ENCODE measurements at places on chromosomes 12 and 14.
A peak's percentile ranks its signal among the peaks of the same experiment; 100 is the strongest.

GRCh38 chr14:104287301-104288009, 149.1 kb downstream of the KIF26A start:
- no peak for DNase-seq

GRCh38 chr12:82781309-82781997, 94.7 kb downstream of the TMTC2 start:
- DNase-seq, result no peak

DNA sequence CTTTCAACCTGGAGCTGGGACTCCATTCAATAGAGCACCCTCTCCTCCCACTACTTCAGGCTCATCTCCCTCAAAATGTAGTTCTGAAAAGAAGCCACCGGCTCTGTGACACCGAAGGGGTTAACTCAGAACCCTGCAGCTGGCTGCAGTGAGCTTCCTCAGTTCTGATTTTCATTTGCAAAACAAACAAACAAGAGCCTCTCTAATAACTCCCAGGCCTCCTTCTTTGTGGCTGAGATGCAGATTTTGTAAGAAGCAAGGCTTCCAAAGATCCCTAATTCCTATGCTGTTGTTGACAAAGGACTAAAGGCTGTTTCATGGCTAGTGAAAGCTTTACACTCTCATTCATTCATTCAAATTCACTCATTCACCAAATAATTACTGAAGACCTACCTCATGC, 333.4 kb upstream of the TBX3 start:
- no peak for DNase-seq

- no peak for DNase-seq
These were observed 403.1 kb downstream of the C12orf75 start for GRCh38 chr12:105733579-105733978.

DNA sequence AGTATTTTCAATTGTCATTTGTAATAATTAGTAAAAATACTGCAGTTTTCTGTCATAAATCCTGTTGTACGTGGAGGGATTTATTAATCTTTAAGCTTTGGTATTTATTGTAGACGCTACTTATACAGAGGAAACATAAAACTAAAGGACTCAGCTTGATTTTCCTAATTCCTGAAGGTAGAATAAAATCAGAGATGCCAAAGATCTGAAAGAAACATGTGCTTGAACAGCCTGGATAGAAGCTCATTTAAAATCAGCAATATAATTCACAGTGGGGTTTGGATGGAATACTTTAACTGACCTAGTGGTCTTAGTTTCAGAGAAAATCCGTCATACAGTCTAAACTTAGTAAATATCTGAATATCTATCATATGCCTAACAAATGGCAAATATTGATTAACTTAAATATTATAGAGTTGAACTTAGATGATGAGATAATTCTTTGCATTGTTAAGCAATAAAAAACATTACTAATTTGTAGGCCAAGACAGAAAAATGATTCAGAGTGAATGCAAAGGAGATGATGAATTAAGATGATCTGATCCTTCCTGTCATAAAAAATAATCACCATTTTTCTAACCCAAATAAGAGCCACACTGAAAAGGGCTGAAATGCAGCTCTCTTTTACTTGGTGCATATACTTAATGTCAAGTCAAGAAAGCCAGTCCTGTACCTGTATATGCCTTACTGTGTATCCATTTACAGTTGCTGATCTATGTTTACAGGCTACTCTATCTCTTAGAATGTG, 397.1 kb upstream of the DCN start:
- no peak for DNase-seq

GRCh38 chr14:74905595-74906142, 17.4 kb downstream of the RPS6KL1 start:
- DNase-seq, result peak; percentile 72

DNA sequence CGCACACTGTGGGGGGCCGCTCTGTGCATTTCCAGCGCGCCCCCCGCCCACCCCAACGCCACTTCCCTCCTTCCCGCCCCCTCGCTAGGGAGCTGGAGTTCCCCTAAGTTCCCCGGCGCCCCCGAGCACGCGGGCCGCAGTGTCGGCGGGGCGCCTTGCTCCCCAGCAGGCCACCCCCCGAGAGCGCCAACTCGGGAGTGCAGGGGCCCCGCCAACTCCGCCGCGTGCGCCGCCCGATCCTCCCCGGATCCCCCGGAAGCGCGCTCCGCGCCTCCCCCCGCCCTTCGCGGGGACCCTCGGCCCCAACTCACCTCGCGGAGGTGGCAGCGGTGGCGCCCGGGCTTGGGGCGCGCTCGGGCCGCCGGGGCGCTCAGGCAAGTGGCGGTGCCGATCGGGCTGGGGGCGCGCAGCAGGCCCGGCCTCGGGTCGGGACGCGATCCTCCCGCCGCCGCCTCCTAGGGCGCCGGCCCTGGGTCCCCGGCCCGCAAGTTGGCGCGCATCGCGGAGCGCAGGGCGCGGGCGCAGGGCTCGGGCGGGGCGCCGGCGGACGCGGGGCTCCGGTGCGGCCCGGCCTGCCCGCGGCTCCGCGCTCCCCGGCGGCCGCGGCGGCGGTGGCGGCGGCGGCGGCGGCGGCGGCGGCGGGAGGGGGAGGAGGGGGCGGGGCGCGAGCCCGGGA, at the start of gene NCOR2:
Gene NCOR2 (minus strand): TSS at position 616 of the 676 bp plus-strand sequence. CDS start 72,361 bp downstream, outside the sequence.
- peak; percentile 29 for DNase-seq

GRCh38 chr12:115149279-115149678, 465.3 kb upstream of the TBX3 start:
- no peak for DNase-seq

Data from stimulated activated CD4-positive, alpha-beta T cell treated with anti-CD3 and anti-CD28 coated beads, Interleukin-1b, Interleukin-23, amount 100 ng/mL, for 1 hour (primary cell).